ENCODE measurements at places on chromosomes 7 and 10. TPM values are rescaled to one million over a fixed set of nuclear protein-coding genes. Genes with fewer than 3 reads are reported as not detected.
A peak's percentile ranks its signal among the peaks of the same experiment; 100 is the strongest.

DNA sequence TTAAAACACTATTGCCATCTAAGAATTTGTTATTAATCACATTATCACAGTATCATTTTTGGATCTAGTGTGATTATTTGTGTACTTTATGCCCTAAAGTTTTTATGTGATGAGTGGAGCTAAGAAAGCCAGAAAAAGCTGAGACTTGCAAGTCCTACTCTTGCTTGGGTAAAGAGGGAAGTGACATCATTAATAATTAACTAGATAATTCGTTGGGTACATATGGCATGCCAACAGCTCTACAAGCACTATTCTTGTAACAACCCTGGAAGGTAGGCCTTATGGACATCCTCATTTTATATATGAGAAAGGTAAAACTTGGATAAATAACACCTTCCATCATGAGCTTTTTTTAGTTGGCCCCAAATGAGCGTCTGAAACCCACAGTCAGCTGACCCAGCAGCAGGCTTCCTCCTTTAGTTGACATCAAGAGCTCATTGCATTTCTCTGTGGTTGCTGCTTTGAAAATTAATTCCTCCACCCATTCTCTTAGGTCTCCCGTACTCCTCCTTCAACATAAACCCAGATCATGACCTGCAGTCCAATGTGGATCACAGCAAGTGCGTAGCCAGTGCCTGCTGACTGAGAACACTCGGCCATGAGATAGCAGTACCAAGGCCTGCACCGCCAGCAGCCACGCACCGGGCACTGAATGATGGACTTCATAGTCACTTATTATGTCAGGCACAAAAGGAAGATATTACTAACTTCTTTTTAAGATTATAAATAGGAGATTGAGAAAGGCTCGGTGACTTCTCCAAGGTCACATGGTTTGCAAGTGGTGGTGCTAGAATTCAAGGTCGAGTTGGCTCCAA lies 292.0 kb upstream of the AOAH start:
- no peak overlapping the region for H3K4me3 ChIP-seq
- no peaks in the 10 kb centered on the region for H3K27me3 ChIP-seq
- no peak overlapping the region for H3K27ac ChIP-seq
- no peak for DNase-seq

- DNase-seq, result no peak
- no peaks in the 10 kb centered on the region for H3K36me3 ChIP-seq
- H3K4me1 ChIP-seq, result no peaks in the 10 kb centered on the region
- no peak overlapping the region for H3K4me3 ChIP-seq
- H3K27me3 ChIP-seq, result no peaks in the 10 kb centered on the region
Observed at GRCh38 chr10:50794490-50794889, 54.8 kb downstream of the ASAH2B start.

DNA sequence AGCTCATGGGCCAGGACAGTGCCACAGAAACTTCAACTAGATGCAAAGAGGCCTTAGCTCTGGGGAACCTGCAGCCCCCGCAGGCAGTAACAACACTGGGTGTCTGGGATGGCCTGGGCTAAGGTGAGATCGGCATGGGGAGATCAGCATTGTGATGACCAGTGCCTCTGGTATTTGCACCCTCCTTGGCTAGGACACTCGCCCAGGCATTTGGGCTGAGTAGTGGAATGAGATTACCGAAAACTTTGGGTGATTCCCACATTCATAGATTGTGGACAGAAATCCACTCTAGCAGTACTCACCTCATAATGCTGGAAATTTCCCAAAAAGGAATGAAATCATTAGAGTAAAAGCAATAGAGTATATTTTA lies 70.6 kb upstream of the ZMIZ2 start:
- no peaks in the 10 kb centered on the region for H3K36me3 ChIP-seq
- no peaks in the 10 kb centered on the region for H3K27me3 ChIP-seq
- H3K4me3 ChIP-seq, result no peak overlapping the region
- H3K27ac ChIP-seq, result no peak overlapping the region

DNA sequence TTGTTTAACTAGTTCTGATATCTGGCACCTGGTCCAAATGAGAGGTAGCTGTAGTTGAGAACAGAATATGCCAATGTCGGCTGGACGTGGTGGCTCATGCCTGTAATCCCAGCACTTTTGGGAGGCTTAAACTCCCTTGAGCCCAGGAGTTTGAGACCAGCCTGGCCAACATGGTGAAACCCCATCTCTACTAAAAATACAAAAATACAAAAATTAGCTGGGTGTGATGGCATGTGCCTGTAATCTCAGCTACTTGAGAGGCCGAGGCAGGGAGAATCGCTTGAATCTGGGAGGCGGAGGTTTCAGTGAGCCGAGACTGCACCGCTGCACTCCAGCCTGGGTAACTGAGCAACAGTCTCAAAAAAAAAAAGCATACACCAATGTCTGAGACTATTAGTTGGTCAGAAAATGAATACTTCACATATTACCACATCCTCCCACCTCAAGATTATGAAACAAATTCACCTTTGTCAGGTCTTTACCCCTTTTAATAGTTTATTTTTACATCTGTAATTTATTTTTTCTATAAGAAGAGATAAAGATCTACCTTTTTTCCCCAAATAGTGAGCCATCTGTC lies 38.8 kb downstream of the EPC1 start:
- no peak for DNase-seq
- H3K36me3 ChIP-seq, result no peaks in the 10 kb centered on the region
- H3K27ac ChIP-seq, result no peak overlapping the region
- H3K27me3 ChIP-seq, result no peaks in the 10 kb centered on the region

GRCh38 chr10:14949291-14949690 lies 4.6 kb downstream of the DCLRE1C start:
- DNase-seq, result no peak
- H3K4me3 ChIP-seq, result no peak overlapping the region
- no peaks in the 10 kb centered on the region for H3K4me1 ChIP-seq
- no peaks in the 10 kb centered on the region for H3K27me3 ChIP-seq
- no peak overlapping the region for H3K27ac ChIP-seq
- no peaks in the 10 kb centered on the region for H3K36me3 ChIP-seq

GRCh38 chr10:28263136-28263857 lies 39.6 kb downstream of the MPP7 start:
- no peak for DNase-seq
- H3K4me1 ChIP-seq, result no peaks in the 10 kb centered on the region
- no peak overlapping the region for H3K4me3 ChIP-seq
- H3K27me3 ChIP-seq, result no peaks in the 10 kb centered on the region
- H3K36me3 ChIP-seq, result no peaks in the 10 kb centered on the region

DNA sequence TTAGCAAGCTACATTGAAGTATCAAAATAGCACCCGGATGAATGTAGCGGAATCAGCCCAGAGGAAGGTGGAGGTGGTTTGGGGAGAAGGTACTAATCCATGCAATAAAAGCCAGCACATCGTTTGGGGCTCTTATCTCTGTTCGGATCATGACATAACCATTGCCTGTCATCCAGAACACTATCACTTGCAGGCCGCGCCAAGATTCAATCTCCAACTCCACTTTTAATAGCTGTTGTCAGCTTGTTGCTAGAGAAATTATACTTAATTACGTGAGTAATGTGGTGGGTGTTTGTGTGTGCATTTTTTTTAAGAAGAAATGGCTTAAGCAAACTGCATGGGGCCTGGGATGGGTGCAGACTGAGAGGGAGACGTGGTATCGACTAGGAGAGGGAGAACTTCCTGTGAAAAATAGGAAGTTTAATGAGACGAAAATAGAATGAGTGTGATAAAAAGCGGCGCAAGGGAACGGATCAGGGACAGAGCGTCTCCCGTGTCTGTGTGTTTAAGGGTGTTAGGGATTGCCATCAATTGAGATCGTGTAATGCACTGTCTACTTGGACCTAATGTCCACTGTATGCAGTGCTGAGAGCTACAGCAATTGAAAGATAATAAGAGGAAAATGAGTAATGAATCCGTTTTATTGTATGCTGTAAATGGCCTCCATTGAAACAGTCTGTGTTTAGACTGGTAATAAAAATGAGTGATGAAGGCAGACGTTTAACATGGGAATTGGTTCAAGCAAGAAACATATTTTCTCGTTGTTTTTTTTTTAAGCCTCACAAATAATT lies 27.6 kb upstream of the SFMBT2 start:
- no peaks in the 10 kb centered on the region for H3K36me3 ChIP-seq
- no peak overlapping the region for H3K4me3 ChIP-seq

DNA sequence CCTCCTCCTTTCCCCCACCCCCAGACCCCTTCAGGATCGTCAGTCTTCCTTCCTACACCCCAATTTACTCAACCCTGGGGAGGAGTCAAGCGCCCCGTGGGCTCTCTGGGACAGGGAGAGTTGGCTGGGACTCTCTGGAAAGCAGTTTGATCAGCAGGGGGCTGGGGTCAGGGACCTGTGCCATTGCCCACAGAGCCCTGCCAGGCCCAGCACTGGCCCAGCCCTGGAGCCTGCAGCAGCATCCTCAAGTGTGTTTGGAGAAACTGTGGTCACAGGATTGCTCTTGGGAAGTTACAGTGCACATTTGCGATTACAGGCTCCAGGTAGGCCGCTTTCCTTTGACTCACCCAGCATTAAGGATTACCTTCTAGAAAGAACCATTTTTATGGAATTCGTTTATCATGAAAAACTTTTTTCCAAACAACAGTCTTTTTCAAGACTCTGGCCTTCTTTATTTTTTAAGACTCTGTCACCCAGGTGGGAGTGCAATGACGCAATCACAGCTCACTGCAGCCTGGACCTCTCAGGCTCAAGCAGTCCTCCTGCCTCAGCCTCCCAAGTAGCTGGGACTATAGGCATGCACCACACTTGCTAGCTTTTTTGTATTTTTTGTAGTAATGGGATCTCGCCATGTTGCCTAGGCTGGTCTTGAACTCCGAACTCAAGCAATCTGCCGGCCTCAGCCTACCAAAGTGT lies 50.7 kb downstream of the CHST3 start:
- no peak for DNase-seq
- H3K4me1 ChIP-seq, result peaks cover 43% of the 10 kb centered on the region
- no peaks in the 10 kb centered on the region for H3K36me3 ChIP-seq
- H3K4me3 ChIP-seq, result no peak overlapping the region

DNA sequence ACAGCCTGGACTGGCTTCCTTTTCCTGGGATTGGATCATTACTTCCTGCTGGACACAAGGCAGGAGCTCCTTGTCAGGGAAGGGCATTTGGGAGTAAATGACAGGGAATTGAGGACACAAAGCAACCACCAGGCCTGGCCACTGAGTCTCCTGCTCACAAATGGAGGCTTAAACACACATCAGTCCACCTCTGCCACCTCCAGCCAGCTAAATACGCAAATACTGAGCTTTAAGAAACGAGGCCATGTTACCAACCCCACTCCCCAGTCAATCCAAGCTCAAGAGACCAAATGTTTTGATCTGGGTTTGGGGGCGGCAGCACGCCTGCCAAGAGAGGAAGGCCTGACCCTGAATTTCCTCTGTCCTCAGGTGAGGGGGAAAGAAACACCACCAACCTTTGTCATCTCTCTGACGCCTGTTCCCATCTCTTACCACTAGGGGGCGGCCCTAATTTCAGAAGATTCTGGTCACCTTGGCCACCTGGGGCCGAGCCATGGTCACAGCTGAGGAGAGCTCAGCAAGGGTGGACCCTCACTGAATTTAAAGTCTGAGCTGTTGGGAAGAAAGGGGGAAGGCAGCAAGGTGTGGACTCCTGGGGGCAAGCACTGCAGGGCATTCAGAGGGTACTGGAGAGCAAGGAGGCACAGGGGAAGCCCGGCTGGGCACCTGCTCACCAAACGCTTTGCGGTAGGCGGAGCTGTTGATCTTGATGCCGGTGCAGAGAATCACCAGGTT lies 16.5 kb downstream of the AIFM2 start:
- H3K27ac ChIP-seq, result no peak overlapping the region
- no peaks in the 10 kb centered on the region for H3K4me1 ChIP-seq
- H3K27me3 ChIP-seq, result no peaks in the 10 kb centered on the region
- H3K4me3 ChIP-seq, result no peak overlapping the region

- peaks cover 5% of the 10 kb centered on the region for H3K4me1 ChIP-seq
- H3K36me3 ChIP-seq, result no peaks in the 10 kb centered on the region
- no peak for DNase-seq
- H3K4me3 ChIP-seq, result peak overlapping the region; percentile 1
- no peak overlapping the region for H3K27ac ChIP-seq
- no peaks in the 10 kb centered on the region for H3K27me3 ChIP-seq
Observed at GRCh38 chr7:128741491-128741890, 2.3 kb downstream of the CALU start.

SPDYE2B gene
- not detected for total RNA-seq

TDRD1 gene
- 0.46 TPM for total RNA-seq

ARHGEF5 gene
- 10.3 TPM for total RNA-seq

All from ovary (tissue), 10 donors.